ENCODE measurements at places on chromosomes 3 and 15. TPM values are rescaled to one million over a fixed set of nuclear protein-coding genes. Genes with fewer than 3 reads are reported as not detected.

Gene SCN11A
- total RNA-seq: not detected

Gene PLA2G4E
- total RNA-seq: not detected

Gene GOLGA8J
- not detected for total RNA-seq

Gene SAMD7
- not detected for total RNA-seq

Gene CLDN16
- total RNA-seq: not detected

Gene AADACL2
- not detected for total RNA-seq

Gene SYNPR
- not detected for total RNA-seq

Gene ACOX2
- 1.8 TPM for total RNA-seq

Gene MEGF11
- not detected for total RNA-seq

Gene RTP3
- total RNA-seq: not detected

Gene C3orf70
- 0.42 TPM for total RNA-seq

Gene TICRR
- not detected for total RNA-seq

Gene TMEM266
- total RNA-seq: 7.9 TPM

Gene COL7A1
- total RNA-seq: 6.1 TPM

Gene THBS1
- 23.7 TPM for total RNA-seq

Gene CNTN4
- 0.42 TPM for total RNA-seq

Gene SLC12A1
- not detected for total RNA-seq

Gene LDHAL6B
- total RNA-seq: not detected

Gene GRK7
- total RNA-seq: not detected

Gene EPHA3
- 1.5 TPM for total RNA-seq

Gene HTR3E
- not detected for total RNA-seq

Gene SQOR
- total RNA-seq: 46.5 TPM

Gene SCG3
- not detected for total RNA-seq

Gene KNL1
- total RNA-seq: 0.49 TPM

Gene NLGN1
- total RNA-seq: 0.94 TPM

Gene PRSS50
- total RNA-seq: 0.23 TPM

Gene MUC4
- 0.08 TPM for total RNA-seq

Gene DISP2
- 2.4 TPM for total RNA-seq

Gene TRAT1
- total RNA-seq: not detected

Gene IQSEC1
- total RNA-seq: 36.6 TPM

Gene RLBP1
- not detected for total RNA-seq

Gene LMLN
- total RNA-seq: 7.5 TPM

Gene ATP13A5
- not detected for total RNA-seq

Gene ANP32A
- 83.7 TPM for total RNA-seq

Gene RETNLB
- not detected for total RNA-seq

Gene ADAMTS9
- total RNA-seq: 11.7 TPM

Gene TUSC7
- not detected for total RNA-seq

Gene TLNRD1
- total RNA-seq: 4.4 TPM

Gene LMAN1L
- total RNA-seq: 0.66 TPM

Gene ARIH1
- 253 TPM for total RNA-seq

Gene SNURF
- 24.7 TPM for total RNA-seq

Gene RBP2
- not detected for total RNA-seq

Gene SSUH2
- 0.24 TPM for total RNA-seq

Gene ARL13B
- total RNA-seq: 2.6 TPM

Gene CORO2B
- 2.0 TPM for total RNA-seq

Gene ONECUT1
- total RNA-seq: not detected

Gene MESP2
- total RNA-seq: not detected

Gene CPEB1
- total RNA-seq: 4.6 TPM

Gene DCUN1D1
- total RNA-seq: 41.5 TPM

Gene FGF12
- total RNA-seq: 0.71 TPM

Gene STRIT1
- total RNA-seq: 1,417 TPM

Data from psoas muscle (tissue), 8 donors.